GM12878 (cell line): ENCODE measurements at places on chromosomes 2 and 18.

DNA sequence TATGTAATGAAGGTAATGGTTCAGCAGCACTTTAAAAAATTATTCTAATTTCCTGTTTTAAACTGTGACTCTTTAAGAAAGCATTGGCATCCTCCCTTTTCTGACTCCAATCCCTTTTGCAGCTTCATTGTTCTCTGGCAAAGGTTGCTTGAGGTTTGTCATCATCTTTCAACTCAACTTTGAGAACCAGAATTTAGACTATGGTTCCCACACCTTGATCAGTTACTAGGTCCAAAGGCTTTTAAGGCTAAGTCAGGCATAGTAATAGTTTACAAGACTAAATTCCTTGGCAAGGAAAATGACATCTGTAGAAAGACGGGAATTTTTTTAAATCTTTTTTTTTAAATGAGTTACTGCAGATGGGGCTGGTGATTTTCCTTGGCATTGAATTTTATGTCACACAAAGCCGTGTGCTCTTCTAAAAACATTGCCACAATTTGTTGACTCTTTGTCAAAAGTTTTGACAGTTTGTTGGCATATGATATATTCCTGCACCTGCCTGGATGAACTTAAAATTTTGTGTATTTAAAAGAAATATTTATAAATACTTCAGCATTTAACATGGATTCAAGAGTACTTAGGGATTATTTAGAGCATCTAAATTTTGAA is 451.0 kb downstream of the MEIS1 start:
- DNase-seq: no peak

DNA sequence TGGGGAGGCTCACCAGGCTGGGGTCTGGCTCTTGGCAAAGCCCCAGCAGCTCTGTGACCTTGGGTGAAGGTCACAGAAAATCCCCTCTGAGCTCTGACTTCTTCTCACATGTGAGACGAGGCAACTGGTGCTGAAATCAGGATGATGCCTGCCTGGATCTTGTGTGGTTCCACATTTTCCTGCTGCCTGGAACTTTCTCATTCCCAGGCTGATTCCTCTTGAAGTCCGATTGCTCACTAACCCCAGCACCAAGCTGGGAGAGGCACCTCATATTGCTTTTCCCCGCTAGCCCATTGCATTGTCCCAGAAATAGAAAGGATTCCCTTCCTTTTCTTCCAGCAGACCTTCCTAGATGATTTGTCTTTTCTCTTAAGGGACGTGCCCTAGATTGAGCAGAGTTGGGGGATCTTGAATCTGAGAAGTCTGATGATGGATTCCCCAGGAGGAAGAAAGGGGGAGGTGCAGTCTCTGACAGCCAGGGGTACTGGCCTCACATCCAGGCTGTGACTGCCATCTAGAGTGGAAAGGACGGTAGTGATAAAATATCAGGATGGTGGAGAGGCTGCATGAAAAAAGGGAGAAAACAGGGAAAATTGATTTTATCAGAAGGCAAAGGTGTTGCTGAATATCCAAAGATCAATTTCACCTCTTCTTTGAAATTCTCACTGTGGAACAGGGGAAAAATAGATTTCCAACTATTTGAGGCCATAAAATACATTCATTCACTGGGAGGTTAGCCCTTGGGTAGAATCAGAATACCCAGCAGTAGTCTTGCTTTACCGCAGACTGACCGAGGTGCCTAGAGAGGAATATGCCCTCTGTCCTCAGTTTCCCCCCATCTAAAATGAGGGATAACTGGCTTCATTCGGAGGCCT is 96.3 kb downstream of the FAM210A start:
- DNase-seq: peak; percentile 48

GRCh38 chr2:76749858-76750257 is 772.3 kb downstream of the LRRTM4 start:
- DNase-seq: no peak

DNA sequence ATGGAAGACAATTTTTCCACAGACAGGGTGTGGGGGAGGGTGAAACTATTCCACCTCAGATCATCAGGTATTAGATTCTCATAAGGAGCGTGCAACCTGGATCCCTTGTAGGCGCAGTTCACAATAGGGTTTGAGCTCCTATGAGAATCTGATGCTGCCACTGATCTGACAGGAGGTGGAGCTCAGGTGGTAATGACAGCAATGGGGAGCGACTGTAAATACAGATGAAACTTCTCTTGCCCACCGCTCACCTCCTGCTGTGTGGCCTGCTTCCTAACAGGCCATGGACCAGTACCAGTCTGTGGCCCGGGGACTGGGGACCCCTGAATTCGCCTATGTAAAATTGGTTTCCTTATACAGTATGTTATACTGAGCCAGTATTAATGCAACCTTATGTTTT is 27.3 kb upstream of the E2F6 start:
- no peak for DNase-seq

GRCh38 chr2:218398437-218399390 is 954 bp upstream of the CTDSP1 start:
- no peak for DNase-seq

- no peak for DNase-seq
These were observed at the start of gene MCFD2 for GRCh38 chr2:46915281-46915810. Gene MCFD2 (minus strand): TSS chr2:46915806. CDS start chr2:46909171, 6,635 bp downstream.

- no peak for DNase-seq
These were observed 187.2 kb downstream of the BCL11A start for GRCh38 chr2:60366135-60366712.

DNA sequence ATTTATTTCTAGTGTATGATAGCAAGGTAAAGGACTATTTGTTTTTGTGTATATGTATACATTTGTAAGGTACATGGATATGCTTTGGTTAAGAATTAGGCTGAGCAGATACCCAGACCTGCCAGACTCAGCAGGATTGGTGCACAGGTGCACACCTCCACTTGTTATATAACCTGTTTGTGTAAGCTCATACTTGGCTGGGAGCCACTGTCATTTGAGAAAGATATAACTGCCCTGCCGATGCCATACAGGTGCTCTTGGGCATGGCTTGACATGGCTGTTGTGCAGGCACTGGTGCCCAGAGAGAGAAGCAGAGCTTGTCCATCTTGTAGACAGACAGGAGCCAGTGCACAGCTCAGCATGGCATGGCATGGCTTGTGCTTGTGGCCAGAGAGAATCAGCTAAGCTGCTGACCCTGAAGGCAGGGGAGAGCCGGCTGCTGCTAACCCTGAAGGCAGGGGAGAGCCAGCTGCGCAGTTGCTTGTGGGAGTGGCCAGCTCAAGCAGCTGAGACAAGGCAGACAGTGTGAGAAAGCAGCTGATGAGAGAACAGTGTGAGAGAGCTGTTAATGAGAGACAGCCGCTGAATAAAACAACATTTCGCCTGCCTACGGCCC is 136.5 kb downstream of the RNF144A start:
- no peak for DNase-seq

GRCh38 chr18:48270929-48271328 is 138.3 kb downstream of the ZBTB7C start:
- no peak for DNase-seq

GRCh38 chr2:132691556-132691955 is 21.6 kb upstream of the LYPD1 start:
- DNase-seq: no peak

GRCh38 chr2:48856657-48857056 is 101.1 kb upstream of the LHCGR start:
- DNase-seq: no peak

DNA sequence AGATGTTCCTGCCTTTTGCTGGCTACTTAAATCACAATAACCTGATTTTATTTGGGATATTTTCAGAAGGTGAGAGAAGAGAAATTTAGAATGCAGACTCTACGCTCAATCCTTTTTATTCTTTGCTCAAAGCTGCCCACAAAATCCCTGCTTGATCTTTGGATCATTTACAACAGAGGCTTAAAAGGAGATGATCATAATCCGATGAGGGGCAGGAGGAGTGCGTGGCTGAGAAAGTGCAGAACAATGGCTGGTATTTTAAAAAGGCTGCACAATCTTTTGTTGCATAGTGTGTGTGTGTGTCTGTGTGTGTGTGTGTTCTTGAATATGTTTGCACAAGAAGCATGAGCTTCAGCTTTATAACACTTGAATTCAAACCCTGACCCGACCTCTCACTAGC is 256.3 kb upstream of the MYT1L start:
- no peak for DNase-seq

DNA sequence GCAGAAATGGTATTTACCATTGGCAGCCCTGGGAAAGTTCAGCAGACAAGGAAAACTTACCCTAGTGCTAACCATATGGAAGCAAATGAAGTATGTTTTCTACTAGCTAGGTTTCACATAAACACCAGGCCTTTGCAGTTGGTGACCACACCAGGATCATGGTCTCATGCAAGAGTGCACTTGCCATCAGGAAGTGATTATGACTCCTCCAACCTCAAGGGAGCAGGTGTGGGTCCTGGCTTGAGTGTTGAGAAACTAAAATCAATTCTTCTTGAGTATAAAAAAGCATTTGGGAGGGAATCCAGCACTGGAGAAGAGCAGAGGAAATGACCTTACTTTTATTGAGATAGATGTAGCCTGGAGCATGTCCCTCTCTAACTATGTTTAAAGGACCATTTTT is 56.8 kb upstream of the SPAG16 start:
- peak; percentile 88 for DNase-seq

DNA sequence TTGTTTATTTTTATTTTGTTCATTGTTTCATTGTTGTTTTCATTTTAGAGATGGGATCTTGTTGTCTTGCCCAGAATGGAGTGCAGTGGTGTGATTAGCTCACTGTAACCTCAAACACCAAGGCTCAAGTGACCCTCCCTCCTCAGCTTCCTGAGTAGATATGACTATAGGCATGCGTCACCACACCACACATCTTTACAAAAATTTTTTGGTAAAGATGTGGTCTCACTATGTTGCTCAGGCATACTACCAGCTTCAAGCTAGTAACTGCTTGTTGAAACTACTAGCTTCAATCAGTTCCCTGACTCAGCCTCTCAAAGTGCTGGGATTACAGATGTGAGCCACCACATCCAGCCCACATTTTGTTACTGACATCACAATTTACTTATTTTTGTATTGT is 14.8 kb downstream of the FAM237A start:
- no peak for DNase-seq

DNA sequence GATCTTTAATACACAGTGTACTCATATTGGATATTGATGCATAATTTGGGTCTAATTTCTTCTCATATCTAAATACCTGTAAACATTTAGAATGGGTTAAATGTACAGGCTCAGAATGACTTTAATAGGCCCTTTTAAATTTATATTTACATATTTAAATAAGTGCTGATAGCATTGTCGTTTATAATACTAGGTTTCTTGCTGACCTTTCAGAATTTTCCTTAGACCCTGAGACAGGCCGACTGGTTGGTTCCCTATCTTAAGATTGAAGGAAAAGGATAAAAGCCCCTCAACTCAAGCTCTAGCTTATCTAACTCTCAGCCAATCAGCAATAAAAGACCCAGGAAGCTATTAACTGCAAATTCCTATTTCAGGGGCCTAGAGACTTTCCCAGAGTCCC is 67.8 kb upstream of the HNMT start:
- DNase-seq: no peak

- peak; percentile 75 for DNase-seq
These were observed 106.7 kb downstream of the DTNB start for GRCh38 chr2:25566694-25567093.

GRCh38 chr2:38551171-38551570 is 51.6 kb downstream of the HNRNPLL start:
- DNase-seq: no peak

DNA sequence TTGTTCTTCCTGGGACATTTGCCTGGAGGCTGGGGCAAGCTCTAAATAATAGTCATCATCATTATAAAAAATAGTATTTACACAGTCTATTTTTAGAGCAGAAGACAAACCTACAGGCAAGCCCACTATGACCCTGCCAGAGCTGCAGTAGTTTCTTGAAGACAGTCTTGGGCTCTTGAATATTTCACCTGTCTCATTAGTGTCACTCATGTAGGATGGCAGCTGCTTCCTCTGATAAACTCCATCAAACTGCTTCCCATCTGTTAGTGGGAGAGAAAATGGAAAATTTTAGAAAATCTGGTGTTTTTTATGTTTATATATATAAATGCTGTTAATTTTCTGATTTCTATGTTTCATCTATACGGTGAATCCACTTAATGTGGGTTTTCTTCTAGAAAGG is 8.5 kb upstream of the CYRIA start:
- no peak for DNase-seq

DNA sequence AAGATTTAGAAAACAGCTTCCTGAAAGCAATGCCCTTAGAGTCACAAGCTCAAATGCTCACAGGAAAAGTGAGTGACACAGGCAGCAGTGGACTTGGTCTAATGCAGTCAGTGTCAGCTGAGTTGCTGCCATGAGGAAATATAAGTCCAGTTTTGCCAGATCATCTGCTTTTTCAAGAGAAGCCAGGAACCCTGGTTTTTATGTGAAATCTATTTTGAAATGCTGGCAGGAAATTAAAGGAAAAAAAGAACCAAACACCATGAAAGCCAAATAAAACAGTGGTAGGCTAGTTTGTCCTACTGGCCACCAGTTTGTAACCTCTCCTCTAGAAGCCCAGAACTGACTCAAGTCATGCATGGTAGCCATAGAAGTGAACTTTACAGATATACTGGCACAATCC is 109.2 kb downstream of the THADA start:
- no peak for DNase-seq

DNA sequence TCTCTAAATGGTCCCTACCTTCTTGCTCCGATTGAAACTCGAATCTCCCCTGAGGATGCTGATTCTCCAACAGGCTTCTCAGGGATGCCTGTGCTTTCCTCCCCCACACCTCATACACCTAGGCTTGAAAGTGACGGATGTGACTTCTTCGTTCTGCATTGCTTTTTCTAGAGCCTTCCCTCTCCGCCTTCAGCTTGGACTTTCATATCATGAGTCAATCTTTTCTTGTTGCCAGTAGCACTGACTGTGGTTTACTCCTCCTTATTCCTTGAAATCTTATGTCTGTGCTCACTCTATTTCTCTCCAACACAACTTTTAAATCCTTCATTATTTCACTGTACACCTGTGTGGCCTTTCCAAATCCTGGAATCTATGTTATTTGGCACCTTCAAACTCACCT is 451.4 kb downstream of the TMX3 start:
- DNase-seq: no peak

DNA sequence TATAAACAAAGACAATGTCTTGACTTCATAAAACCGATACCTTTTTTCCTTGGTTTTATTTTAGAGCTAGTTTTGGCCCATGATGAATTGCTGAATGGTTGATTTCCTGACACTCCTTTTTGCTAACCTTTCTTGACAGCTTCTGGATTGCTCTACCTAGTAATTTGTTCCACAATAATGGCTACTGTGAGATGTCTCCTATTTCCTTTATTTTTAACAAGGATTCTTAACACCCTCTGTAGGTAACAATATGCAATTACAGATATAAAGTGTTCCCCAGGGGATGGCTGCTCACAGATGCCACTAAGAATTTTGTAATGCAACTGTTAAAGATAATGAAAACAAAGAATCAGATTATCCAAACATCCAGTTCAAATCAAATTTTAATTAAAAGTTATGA is 100.8 kb upstream of the ATP5MC3 start:
- DNase-seq: no peak
